ENCODE measurements at places on chromosomes 13 and 19.

GRCh38 chr13:49996161-49996915, 504 bp upstream of the TRIM13 start:
- peak; percentile 93 for DNase-seq

GRCh38 chr19:30711296-30711695, 339.1 kb downstream of the ZNF536 start:
- no peak for DNase-seq

DNA sequence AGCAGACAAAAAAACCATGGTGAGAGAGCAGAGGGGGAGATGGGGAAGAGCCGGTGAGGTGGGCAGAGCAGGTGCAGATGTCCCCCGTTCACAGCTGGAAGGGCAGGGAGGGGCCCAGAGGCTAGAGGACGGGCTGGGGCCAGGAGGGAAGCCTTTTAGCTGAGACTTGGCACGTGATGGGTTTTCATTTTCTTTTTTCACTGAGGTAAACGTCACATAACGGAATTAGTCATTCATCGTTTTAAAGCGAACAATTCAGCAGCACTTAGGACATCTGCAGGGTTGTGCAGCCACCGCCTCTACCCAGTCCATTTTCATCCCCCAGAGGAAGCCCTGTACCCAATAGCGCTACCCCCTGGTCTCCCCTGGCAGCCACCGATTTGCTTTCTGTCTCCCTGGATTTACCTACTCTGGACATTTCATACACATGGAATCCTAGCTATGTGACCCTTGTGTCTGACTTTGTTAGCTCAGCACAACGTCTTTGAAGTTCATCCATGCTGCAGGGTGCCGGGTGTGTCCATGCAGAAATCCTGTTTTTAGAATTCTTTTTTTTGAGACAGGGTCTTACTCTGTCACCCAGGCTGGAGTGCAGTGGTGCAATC, 16.0 kb upstream of the EMC10 start:
- DNase-seq: no peak

DNA sequence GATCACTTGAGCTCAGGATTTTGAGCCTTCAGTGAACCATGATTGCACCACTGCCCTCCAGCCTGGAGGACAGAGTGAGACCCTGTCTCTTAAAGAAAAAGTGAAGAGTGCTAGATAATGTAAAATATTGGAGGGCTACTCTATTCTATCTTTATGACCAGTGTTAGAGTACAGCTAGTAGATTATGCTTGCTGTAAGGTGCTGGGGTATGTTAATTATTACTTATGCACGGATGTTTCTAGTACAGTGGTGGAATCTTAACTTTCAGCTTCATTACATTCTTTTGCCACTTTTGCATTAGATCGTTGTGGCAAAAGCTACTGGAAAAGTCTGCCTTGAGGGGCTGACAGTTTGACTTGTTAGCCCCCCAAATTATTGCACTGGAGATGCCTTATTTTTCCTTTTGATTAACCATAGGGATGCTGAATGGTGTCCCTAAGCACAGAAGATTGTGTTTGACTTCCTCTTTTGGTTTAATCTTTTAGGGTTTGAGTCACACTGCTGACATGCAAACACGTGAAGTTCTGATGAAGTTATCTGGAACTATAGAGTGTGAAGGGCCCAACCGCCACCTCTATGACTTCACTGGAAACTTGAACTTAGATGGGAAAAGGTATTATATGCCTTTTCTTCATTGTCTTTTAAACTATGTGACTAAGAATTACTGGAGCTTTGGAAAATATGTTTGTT, 169.8 kb downstream of the ATP8A2 start:
- DNase-seq: no peak

GRCh38 chr19:43224855-43225253, 19.4 kb upstream of the PSG4 start:
- no peak for DNase-seq

DNA sequence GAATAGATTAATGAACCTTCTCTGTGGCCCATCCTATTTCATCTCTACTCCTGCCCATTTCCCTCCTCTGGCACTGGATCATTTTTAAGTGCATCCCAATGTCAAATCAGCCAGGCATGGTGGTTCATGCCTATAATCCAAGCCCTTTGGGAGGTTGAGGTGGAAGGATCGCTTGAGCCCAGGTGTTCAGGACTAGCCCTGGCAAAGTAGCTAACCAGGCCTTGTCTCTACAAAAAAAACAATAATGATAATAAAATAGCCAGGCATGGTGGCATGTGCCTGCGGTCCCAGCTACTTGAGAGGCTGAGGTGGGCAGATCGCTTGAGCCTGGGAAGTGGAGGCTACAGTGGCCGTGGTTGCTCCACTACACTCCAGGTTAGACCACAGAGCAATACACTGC, 517.0 kb downstream of the MYO16 start:
- DNase-seq: no peak
